ENCODE measurements at places on chromosomes 3 and 15.
A peak's percentile ranks its signal among the peaks of the same experiment; 100 is the strongest.

GRCh38 chr15:90680371-90680935 lies 36.7 kb upstream of the BLM start:
- peak; percentile 73 for DNase-seq

DNA sequence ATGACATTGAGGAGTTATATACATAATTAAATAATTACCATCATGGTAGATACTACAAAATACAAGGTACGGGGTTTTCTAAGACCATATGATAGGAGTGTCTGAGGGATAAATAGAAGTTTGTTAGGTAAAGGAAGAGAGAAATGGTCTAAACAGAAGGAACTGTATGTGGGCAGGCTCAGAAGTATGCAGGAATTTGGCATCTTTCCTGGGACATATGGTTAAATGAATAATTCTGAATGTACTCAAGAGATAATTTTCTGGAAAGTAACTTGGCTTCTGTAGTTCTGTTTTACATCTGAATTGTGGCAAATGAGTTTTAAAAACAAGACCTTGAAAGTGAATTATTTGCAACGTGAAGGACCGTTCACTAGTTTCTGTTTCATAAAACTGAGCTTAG lies 17.5 kb downstream of the LMCD1 start:
- no peak for DNase-seq

DNA sequence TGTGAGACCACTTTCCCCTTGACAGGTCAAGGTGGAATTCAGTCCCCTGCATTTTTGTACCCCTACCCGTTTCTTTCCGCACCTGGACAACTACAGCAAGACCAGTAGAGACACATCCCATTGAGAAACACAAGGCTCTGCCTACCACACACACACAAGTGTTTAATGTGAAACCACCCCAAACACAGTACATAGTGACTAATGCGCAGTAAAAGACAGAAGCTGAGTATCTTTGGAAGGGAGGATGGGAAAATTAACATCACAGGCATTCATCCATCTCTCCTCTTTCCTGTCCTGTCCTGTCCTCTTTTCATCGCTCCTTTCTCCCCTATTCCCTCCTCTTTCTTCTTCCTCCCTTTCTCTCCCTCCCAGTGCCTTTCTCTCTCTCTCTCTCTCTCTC lies 64.8 kb downstream of the SCN11A start:
- DNase-seq, result peak; percentile 12

DNA sequence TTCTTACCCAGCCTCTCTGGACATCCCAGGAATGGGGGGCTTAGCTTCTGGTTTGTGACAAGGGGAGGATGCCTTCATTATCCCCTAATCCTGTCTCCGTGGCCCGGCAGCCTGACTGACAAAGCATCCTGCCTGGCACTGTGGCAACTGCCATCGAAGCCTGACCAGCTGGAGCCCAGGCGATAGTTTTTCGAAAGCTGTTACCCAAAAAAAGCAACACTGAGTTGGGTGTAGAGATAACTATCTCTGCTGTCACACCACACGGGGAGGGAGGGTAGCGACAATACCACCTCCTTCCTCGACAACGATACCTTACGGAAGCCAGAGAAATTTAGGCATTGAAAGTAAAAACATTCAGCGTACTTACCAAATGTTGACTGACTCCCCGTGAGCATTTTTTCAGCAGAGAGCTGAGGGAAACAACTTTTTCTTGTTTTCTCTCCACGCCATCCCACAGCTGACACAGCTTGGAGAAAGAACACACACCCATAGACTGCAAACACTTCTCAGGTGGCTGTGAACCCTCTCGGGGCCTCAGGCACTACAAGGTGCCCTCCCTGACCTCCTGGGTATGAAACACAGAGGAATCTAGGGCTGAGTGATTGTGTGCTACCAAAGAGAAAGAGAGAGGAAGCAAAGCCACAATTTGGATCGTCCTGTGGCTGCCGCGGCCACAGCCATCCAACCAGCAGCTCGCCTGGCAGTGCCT lies 361.9 kb upstream of the ICE2 start:
- no peak for DNase-seq

GRCh38 chr3:119831022-119831421 lies 49.1 kb downstream of the NR1I2 start:
- no peak for DNase-seq

GRCh38 chr15:65033659-65034269 lies 4.3 kb upstream of the MTFMT start:
- peak; percentile 49 for DNase-seq

GRCh38 chr3:29447946-29448627 lies 167.2 kb downstream of the RBMS3 start:
- no peak for DNase-seq

GRCh38 chr3:124351430-124352148 lies 359.7 kb upstream of the ROPN1 start:
- DNase-seq, result peak; percentile 66

GRCh38 chr15:33309602-33310276 lies 1.0 kb upstream of the RYR3 start:
- no peak for DNase-seq
